ENCODE measurements at places on chromosomes 12 and 14.

GRCh38 chr14:29030121-29030520, 263.5 kb downstream of the FOXG1 start:
- no peak for DNase-seq

DNA sequence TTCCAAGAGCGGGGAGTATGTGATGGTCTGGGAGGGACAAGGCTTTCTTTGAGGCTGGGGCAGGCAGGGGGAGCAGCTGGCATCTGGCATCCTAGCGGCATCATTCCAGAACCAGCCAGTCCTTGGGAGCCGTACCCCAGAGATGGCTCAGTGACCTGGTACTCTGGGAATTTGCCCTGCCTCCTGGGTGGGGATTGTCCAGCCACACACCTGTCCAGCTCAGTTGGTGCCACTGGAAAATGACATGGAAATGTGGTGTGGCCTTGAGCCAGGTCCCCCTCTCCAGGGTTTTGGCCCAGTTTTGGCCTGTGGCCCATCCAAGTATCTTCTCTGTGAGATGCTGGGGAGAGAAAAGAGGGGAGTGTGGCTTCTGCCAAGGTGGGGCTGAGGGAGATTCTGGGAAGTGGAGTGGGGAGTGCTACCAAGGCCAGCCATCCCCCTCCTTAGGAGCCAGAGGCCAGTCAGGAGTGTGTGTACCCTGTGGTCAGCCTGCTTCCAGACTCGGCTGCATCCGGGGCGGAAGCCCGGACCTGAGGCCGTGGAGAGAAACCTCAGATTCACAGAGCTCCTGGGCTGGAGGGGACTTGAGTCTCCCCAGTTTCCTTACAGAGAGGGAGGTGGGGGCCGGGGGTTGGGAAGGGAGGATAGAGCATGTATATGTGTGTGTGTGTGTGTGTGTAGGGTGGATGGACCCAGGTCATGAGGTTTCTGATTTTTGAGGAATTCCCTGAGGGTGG, 14.7 kb upstream of the KRT80 start:
- DNase-seq = no peak

DNA sequence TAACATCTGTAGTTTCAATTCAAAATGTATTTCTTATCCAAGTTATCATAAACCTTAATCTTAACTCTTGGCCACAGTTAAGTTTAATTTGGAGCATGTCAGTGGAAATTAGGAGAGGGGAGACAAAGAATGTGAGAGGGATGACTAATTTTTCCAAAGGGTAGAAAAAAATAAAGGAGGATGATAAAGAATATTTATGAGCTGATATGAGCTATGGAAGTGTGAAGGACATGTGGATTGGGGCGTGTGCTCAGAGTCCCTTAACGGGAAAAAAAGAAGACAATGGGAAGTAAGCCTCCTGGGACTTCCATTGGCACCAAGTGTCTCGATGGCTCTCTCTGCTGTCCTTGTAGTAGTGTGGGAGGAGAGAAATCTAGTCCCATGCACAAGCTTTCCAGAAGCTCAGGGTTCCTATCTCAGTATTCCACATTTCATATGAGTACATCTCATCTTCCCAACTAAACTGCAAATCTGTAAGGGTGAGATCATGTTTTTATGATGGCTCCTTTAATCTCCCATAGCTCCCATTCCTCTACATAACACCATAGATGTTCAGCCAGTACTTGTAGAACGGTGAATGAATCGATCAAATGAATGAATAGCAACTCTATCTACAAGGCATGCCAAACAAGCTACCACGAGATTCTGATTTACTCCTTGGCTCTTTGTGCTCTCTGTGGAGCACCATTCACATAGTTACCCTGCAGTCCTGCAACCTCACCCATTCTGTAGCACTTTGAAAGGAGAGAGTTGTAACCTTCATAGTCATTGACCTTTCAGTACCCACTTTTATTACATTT, 27.4 kb downstream of the BCL2L14 start:
- DNase-seq = no peak

DNA sequence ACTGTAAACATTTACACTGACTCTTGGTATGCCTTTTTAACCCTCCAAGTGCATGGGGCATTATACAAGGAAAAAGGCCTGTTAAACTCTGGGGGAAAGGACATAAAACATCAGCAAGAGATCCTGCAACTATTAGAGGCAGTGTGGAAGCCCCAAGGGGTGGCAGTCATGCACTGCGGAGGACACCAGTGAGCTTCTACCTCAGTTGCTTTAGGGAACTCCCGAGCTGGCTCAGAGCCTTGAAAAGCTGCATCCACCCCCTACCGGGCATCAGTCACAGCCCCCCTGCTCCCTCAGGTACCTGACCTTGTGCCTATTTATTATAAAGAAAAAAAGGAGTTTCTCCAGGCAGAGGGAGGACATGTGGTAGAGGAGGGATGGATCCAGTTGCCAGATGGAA, 695.6 kb upstream of the LMO3 start:
- DNase-seq = no peak

- no peak for DNase-seq
These were observed 28.6 kb upstream of the AEBP2 start for GRCh38 chr12:19410629-19411185.

GRCh38 chr12:47725893-47726292, 603 bp upstream of the ENDOU start:
- no peak for DNase-seq

GRCh38 chr12:1213618-1214205, 222.7 kb downstream of the ERC1 start:
- DNase-seq = no peak

- DNase-seq = no peak
These were observed 1322.3 kb upstream of the TMEM132C start for GRCh38 chr12:126944684-126945083.

DNA sequence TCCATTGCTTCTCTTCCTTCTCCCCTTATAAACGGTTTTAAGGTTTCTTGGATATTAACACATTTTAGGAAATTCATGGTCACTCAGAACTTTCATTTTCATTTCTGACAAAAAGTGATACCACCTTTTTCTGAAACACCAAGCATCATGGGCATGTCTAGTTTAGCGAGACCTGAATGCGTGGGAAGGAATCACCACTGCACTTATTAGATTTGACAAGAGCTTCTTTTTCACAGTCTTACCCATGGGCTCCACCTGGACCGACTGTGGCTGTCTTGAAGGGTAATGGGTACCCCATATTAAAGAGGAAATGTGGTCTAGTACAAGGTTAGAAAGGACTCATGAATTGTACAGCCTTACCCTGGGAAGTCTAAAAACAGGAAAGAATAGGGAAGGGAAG, 95.4 kb downstream of the KCNK10 start:
- DNase-seq = no peak

GRCh38 chr12:113302886-113303640, 31.8 kb downstream of the SLC8B1 start:
- DNase-seq = no peak

DNA sequence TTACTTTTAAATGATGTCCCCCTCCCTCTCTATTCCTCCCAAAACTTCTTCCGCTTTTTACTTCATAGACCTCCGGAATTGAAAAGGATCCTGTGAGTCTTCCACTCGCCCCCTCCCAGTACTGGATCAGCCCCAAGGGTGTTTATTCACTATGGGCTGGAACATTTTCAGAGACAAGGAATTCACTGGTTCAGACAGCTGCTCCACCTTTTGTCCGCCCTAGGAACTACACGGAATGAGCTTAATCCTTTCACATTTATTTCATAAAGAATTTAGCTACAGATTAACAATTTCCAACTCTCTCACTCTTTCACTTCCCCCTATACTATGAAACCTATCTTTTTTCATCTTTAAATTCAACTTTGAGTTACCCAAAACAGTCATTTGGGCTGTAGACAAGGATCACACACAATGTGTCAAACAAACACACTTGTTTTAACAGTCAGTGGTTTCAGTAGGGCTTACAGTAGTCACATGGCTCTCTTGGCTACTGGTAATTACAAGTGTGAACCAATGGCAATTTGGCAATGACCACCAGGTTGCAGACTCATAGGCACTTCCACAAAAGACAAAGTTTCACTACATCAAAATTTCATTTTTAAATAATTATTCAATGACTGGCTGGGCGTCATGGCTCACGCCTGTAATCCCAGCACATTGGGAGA, 20.6 kb downstream of the CNIH1 start:
- no peak for DNase-seq
